ENCODE measurements at places on chromosomes 16 and 17.

GRCh38 chr17:205148-205669 lies 23.8 kb upstream of the DOC2B start:
- no peak for DNase-seq

DNA sequence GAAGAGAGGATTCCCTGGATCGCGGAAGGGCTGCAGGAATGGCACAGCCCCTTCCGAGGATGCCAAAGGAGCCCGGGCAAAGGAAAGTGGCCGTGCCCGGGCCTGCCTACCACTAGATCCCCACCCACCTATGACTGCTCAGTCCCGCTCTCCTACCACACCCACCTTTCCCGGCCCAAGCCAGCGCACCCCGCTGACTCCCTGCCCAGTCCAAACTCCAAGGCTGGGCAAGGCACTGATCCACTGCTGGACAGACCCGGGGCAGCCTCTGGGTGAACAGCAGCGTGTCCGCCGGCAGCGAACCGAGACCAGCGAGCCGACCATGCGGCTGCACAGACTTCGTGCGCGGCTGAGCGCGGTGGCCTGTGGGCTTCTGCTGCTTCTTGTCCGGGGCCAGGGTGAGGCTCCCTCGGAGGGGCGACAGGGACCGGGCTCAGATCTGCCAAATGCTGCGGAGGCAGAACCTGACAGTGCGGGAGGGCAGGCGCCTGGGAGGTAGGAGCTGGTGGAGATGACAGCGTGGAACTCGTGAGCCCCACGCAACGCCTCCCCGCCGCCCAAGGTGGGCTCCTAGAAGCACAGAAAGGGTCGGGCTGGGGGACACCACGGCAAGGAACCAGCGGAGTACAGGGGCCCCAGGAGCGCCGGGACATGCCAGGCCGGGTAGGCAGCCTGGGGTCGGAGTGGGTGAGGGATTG lies at the start of gene CES2:
Gene CES2 (plus strand): TSS at position 203 of the 698 bp plus-strand sequence. CDS start 120 bp downstream, at position 323.
- no peak for DNase-seq

DNA sequence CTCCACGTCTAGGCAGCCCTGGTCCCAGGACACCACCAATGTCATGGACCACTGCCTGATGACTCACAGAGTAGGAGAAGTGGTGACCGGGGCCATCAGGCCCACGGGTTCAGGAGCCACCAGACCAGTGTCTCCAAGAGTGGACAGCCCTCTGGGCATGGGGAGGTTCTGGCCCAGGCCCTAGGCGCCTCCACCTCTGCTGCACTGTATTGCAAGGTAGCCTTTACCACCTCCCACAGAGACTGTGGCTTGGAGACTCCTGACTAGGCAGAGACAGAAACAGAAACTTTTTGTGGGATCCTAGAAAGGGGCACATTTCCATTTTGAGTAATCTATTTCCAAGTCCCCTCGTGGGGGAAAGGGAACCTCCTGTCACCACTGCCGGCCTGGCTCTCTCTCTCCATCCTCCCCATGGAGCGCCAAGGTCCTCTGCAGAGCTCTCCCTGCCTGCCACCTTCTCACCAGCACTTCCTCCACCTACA lies 2.9 kb downstream of the CDIP1 start:
- no peak for DNase-seq

DNA sequence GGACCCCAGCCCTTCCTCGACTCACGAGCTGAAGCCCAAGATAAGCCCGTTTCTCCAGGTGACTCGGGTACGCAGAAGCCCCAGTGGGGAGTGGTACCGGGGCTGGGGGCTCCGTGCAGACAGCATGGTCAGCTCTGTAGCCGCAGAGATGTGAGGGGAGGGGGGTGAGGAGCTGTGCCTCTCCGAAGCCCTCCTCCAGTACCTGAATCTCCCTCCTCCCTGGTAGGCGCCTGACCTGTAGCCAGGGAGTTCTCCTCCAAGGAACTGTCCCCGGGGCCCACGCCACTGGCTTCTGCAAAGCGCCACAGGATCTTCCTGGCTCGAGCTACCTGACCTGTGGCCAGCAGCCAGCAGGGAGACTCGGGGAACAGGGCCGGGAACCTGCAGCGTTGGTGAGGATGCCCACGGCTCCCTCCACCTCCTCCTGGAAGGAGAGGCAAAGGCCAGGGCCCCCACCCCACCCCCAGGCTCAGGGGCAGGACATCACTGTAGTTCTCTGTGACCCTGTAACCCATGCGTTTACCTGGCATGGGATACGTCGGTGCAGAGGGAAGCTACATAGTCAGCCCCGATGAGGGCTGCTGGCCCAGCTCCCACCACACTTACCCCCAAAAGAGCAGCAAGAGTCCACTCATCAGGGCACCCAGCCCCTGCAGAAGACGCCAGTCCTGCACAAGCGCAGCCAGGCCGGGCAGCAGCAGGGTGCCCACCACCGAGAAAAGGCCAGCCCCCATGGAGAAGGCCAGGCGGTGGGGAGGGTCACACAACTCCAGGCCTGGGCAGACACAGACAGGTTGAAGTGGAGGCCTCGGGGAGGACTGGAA lies 1.7 kb downstream of the SLC22A31 start:
- DNase-seq: no peak

- DNase-seq: no peak
Measured at GRCh38 chr17:15171167-15172047, 93.7 kb downstream of the PMP22 start.

DNA sequence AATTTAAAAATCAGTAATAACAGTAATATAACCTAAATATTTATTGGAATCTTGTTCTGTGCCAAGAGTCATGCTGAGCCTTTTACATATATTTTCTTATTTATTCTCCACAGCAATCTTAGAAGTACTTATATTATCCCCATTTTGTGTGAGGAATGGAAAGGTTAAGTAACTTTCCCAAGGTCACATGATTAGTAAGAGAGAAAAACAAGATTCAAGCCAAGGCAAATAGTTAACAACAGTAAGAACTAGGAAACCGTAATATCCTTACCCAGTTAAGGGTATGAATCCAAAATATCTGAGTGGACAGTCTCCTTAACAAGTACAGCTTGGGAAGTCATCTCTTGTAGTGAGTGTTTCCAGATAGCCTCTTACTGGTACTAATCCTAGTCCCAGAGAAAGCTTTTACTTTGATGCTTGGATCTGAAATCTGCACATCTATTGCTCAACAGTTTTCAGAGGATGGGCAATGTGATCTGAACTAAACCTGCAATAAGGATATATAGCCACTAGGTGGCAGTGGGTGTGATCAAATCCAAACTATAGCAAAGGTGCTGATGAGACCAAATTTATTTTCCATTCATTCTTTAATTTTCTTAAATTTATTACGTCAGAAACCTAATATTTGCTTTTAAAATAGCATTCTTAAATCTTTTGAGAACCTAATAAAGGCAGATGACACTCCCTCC lies 23.3 kb downstream of the SHISA6 start:
- DNase-seq: no peak

GRCh38 chr17:71338396-71338795 lies 782.4 kb upstream of the SOX9 start:
- DNase-seq: no peak

DNA sequence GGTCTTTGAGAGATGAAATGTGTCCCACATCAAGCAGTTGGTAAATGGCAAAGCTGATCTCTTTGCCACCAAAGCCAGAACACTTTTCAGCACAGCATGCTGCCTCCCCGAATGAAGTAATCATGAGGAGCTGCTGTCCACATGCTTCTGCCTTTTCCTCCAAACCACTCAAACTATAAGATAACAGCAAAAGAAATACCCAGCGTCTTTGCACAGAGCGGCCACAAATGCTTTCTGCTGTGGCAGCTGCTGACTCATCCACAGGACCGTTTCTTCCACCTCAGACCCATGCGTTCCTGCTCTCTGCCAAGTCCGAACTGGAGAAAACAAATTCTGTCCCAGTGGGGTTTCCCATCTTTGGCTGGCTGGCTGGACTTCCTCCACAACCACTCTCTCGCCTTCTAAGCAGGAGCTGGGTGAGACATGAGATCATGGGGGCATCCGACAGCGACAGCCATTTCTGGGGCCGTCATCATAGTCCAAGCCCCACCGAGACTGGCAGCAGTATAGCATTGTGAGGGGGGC lies 27.1 kb downstream of the TBC1D3B start:
- no peak for DNase-seq

GRCh38 chr17:73291260-73291801 lies 20.5 kb downstream of the CDC42EP4 start:
- no peak for DNase-seq

DNA sequence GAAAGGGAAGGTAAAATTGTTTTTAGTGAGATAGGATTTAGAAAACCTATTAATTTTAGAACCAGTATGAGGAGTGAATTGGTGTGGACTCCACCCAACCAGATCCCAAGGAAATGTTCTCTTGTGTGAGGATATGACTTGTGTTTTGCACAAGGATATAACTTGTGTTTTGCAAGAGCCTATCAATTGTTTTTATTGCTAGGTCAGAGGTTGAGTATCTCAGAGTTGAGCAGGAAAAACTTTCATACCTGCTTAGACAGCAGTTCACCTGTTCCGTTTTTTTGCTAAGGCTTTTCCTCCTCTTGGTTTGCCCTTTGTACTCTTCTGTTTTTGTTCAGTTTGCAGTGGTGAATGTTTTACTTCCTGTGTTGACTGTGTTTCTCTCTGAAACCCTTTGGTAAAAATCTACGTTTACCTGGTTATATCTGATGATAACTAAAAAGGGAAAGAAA lies 5.1 kb downstream of the NBR1 start:
- DNase-seq: no peak

DNA sequence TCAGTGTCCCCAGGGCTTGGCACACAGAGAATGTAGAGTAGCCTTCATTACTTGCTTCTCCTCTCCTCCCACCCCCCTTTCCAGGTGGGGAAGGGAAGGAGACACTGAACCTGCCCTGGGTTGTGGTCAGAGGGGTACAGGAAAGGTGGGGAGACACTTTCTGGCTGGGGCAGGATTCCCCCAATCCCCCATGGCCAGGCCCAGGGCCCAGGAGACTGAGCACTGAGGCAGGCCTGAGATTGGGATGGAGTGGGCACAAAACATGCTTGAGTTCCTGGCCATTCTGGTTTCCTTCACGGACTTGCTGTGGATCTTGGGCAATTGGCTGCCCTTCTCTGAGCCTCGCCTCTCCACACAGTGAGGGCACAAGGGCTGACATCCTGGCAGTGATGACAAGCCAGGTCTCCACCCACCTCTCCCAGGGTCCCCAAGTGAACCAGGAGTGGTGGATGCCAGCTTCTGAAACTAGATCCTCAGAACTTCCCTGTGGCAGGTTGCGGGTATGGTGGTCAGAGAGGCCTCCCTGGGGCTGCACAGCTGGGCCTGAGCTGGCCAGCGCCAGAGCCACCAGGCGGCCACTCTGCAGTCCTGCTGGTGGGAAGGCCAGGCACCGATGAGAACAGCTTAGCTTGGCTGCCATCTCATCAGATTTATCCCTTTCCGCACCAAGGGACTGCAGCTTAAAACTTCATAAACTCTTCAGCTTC lies 9.3 kb downstream of the ZNF629 start:
- no peak for DNase-seq

DNA sequence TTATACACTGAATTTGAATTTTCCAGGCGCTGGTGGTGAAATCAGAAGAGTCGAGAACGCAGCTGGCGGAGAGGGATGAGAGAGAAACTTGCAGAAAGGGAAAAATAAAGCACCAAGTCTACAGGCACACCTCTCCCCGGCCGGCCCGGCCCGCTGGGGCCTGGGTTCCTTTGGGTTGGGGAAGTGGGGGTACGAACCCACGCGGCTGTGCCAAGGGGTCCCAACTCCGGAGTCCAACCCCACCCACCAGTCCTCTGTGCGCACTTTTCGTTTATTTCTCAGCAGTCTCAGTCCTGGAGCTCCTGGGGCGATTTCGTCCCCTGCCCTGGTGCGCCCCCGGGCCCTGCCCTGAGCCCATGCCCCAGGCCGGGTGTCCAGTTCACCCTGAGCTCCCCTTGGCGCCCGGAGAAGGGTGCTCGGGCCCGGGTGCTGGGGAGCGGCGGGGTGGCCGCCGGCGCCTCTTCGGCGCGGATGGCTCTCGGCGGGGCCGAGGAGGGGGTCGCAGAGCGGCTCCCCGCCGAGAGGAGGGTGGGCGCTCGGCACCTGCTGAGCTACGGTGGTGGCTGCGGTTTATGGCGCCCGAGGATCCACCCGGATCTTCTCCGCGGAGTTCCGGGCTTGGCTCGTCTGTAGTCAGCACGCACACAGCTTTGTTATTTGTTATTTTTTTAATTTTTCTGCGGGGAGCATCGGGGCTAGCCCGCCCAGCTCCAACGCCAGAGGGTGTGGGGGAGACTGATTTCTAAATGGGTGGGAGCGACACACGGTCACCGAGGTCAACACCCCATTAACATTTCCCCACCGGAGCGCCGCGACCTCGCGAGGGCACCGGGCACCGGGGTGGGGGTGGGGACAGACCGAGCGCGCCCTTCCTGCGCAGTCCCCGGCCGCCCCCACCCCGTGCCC lies 15.7 kb upstream of the CBX8 start:
- no peak for DNase-seq

- no peak for DNase-seq
Measured at GRCh38 chr17:33086041-33086440, 94.4 kb downstream of the SPACA3 start.

- DNase-seq: no peak
Measured at GRCh38 chr16:24700549-24701392, 28.7 kb upstream of the TNRC6A start.

- DNase-seq: no peak
Measured at GRCh38 chr17:20086416-20087076, 77.4 kb downstream of the SPECC1 start.

- no peak for DNase-seq
Measured at GRCh38 chr16:79168321-79168720, 432.2 kb downstream of the MAF start.

DNA sequence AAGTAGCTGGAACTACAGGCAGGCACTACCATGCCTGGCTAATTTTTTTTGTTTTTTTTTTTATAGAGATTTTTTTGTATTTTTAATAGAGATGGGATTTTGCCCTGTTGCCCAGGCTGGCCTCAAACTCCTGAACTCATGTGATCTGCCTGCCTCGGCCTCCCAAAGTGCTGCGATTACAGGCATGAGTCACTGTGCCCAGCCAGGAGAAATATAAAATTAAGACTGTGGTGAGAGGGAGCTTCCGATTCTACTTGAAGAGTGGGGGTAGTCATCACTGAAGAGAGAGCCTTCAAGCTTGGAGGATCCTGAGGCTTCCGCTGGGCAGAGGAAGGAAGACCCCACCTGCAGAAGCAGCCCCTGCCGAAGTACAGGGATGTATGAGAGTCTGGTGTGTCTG lies 34.4 kb upstream of the RGS9 start:
- DNase-seq: no peak

GRCh38 chr16:79072517-79072916 lies 528.0 kb downstream of the MAF start:
- no peak for DNase-seq

- DNase-seq: no peak
Measured at GRCh38 chr16:28308794-28309584, 16.7 kb downstream of the SBK1 start.

- no peak for DNase-seq
Measured at GRCh38 chr16:51813609-51814008, 662.5 kb upstream of the SALL1 start.

- peak; percentile 62 for DNase-seq
Measured at GRCh38 chr17:74210191-74211140, 2.9 kb upstream of the TTYH2 start.
